ENCODE measurements at places on chromosomes 13 and 19.
A peak's percentile ranks its signal among the peaks of the same experiment; 100 is the strongest.

- DNase-seq: no peak
Observed at GRCh38 chr19:17095141-17095919, 19.8 kb downstream of the MYO9B start.

DNA sequence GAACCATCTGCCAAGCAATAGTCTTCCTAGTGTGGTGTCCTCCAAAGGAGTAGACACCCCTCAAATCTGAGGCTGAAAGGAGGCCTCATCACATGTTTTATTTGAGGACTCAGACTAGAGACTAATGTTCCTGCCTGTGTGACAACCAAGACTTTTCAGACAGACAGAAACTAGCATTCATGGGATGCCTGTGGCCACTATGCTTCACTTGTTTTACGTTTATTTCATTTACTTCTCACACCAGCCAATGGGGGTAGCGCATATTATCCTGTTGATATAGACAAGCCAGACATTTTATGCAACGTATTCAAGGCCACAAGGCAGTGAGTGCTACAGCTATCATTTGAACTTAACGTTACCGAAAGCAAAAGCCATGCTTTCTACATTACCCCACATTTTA, 391.7 kb upstream of the HTR2A start:
- DNase-seq: no peak

DNA sequence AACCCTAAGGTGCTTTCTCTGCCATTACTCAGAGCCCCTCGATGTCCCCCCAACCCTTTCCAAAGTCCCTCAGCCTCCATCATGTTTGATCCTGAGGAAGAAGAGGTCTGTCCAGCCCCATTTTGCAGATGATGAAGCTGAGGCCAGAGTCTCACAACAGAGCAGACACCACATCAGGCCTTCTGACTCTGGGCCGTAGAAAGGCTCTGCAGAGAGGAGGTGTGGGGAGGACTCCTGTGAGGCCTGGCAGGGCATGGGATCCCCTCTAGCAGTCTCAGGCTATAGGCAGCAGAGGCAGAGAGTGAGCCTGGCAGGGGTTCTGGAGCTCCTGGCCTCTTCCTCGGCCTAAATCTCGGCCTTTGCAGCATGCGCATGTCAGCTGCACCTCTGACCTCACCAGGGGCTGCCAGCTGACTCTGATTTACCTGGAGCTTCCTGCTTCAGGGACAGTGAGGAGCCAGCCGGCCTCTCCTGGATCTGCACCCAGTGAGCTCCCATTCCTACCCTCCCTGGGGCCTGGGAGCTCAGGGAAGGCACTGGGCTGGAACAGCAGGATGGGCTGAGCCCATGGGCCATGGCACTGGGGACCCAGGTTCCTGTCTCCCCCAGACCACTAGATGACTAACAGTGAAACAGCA, 41.7 kb upstream of the VSTM2B start:
- DNase-seq: no peak

- no peak for DNase-seq
Observed at GRCh38 chr13:65540175-65540574, 1690.0 kb downstream of the PCDH9 start.

- DNase-seq: no peak
Observed at GRCh38 chr19:11166281-11167142, 10.9 kb upstream of the SPC24 start.

DNA sequence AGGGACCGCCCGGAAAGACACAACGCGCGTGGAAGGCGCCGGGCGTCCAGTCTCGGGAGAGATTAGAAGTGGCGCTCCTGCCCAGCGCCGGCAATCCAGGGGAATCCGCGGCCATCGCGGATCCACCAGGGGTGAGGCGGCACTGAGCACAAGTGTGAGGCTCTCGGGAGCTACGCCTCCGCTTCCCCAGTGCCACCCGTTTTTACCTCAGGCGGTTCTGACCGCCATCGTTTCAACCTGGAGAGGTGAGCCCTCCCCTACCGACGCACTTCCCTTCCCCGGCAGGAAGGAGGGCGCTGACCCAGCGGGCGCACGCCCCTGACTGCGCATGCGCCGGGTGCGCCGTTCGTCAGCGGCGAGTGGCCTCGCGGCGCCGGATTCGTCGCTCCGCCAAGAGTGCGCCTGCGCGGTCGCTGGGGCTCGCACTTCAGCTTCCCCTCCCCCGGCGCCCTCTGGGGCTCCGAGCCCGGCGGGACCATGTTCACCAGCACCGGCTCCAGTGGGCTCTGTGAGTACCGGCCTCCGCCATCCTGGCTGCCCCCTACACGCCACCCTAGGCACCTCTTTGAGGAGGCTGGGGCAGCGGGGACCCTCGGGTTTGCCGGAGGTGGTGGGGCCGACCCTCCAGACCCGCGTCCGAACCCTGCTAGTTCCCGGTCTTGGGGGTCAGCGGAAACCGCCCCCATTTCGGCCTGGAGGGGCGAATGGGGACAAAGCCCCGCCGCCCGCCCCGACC, at the start of gene UBAC2:
Gene UBAC2 (plus strand): TSS at position 423 of the 736 bp plus-strand sequence. CDS start 55 bp downstream, at position 478.
- peak; percentile 96 for DNase-seq

GRCh38 chr19:6773323-6773931, 919 bp downstream of the VAV1 start:
- peak; percentile 36 for DNase-seq

DNA sequence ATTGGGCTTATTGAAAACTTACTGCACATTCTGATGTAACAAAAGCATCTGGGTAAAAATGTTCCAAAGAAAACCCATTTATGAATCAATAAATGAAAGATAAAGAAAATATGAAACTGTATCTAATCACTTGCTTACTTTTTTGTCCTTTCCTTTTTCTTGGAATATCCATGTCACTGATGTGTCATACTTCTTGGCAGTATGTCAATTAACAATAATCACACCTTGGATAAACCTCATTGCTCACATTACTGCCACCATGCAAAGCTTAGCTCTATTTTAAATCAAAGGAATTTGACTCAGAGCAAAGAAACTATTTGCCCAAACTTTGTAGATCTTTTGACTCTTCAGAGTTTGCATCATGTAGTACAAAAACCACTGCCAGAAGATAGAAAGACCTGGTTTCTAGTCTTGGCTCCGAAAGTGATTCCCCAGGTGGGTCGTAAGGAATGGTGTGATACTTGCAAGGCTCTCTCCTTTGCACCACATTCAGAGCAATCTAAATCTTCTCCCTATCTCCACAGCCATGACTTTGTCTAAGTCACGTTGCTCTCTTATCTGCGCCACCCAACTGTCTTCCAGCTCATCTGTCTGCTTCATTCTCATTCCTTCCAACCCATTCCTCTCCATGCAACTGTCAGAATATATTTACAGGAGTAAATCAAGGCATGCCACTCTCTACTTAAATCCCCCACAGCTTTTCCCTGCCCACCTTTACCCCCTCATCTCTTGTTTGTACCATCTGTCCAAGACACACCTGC, 311.9 kb downstream of the COG6 start:
- no peak for DNase-seq

- DNase-seq: no peak
Observed at GRCh38 chr19:46373491-46374359, 26.8 kb downstream of the PPP5C start.
